ENCODE measurements at places on chromosomes 7 and 10.

DNA sequence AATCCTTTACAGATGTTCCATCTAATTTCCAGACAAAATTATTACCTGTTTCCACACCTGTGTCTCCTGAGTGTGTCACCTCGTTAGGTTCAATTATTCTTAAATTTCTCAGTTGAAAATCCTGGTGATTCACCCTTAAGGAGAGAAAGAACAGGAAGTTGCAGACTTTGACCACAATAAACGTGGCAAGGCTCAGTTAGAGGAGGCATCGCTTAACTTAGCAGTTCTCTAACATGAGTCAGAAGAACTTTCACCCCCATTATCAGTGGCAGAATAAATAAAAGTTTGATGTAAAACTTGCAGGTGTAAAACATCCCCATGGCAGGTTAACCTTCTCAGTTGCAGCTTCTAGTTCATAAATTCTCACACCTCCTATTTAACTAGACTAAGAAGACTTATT, 8.3 kb downstream of the XPNPEP1 start:
- DNase-seq = peak; percentile 86

GRCh38 chr7:128075242-128076095, 44.2 kb upstream of the LRRC4 start:
- DNase-seq = no peak

- DNase-seq = no peak
Measured at GRCh38 chr10:19966751-19967150, 150.5 kb downstream of the PLXDC2 start.

- no peak for DNase-seq
Measured at GRCh38 chr7:50416527-50417182, 33.5 kb downstream of the FIGNL1 start.

GRCh38 chr7:18835001-18835690, 282.3 kb downstream of the TWIST1 start:
- no peak for DNase-seq

GRCh38 chr7:64098-64915, 128.1 kb upstream of the FAM20C start:
- DNase-seq = peak; percentile 45

GRCh38 chr7:48179496-48180030, 8.3 kb downstream of the ABCA13 start:
- no peak for DNase-seq

- no peak for DNase-seq
Measured at GRCh38 chr7:106752367-106752766, 91.4 kb upstream of the CCDC71L start.

GRCh38 chr10:96208271-96208670, 63.1 kb downstream of the BLNK start:
- no peak for DNase-seq

- no peak for DNase-seq
Measured at GRCh38 chr7:130154131-130154500, 51.1 kb downstream of the TMEM209 start.

GRCh38 chr7:69708857-69709256, 110.6 kb downstream of the AUTS2 start:
- no peak for DNase-seq

DNA sequence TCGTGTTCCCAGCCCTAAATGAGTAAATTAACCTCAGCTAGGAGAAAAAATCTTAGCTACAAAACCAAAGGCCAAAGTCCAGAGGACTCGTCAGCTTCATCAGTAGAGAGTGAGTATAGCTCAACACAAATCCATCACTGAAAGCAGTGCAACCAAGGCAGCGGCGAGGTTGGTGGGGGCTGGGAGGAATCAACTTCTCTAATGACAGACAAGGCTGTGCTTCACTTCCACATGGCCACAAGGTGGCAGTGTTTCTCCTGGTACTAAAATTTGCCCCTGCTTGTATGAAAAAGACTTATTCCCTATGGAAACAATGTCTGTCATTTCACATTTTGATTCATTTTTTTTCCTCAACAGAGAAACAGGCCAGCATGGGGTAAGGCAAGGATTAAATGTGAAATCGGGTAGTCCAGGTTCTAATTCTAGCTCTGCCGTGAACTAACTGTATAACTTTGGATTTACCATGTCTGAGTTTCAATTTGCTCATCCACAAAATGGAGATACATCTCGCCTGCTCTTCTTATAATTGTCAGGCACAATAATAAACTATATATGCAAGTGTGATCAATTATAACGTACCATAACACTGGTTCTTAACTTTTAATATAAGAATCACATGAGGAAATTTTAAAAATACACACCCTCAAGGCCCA, 39.3 kb downstream of the FAS start:
- DNase-seq = peak; percentile 28

DNA sequence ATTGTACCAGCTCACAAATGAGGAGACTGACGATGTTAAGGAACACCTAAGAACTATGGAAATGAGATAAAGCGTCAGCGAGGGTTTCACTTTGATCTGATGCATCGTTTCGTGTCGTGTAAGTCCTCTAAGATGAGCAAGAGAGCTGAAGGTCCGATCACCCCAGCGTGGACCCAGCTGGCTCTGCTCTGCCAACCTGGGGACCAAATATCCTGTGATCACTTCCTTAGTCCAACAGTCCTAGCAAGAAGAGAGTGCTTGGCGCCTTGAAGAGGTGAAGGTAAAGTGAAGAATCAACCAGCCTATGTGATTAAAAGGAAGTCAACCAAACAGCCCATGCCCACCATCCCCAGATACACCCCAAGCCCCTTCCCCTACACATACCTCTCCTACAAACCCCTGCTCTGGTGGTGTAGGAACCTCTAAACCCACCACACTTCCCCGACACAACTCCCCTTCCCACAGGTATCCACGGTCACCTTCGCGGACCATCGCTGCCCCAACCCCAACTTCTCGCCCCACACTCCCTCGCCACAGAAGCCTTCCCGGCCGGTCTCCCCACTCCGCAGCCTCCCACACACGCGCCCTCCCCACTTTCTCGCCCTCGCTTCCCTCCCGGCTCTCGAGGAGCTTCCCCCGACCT, 722 bp downstream of the UPF2 start:
- no peak for DNase-seq

DNA sequence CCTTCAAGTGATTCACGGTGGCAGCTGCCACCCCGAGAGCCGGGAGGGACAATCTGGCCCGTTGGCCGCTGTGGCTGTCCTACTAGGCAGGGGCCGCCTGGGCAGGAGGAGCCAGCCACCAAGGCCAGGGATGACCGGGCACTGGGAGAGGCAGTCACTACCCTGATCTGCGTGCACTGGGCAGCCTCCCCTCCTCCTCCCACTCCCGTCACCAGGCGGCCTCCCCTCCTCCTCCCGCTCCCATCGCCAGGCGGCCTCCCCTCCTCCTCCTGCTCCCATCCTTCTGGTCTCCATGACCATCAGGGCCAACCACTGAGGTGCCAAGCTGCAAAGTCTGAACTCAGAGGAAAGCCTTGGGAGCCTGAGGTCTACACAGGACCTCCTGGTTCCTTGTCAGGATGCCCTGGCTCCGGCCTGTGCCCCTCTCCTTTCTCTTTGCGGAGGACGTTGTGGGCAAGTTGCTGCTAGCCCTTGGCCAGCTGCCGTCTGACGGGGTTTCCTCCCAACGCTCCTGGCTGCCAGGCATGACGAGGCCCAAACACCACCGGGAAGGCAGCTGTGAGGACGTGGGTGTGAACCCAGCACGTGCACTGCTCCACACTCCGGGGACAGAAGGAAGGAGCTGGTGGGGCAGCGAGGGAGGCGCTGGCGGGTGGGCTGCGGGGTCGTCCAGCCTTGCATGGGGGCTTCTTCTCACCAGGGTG, 131.1 kb downstream of the WDR37 start:
- no peak for DNase-seq

- no peak for DNase-seq
Measured at GRCh38 chr10:10313149-10313835, 704.4 kb upstream of the CELF2 start.

Measured in kidney epithelial cell (primary cell).